ENCODE measurements at places on chromosomes 11 and 22.

DNA sequence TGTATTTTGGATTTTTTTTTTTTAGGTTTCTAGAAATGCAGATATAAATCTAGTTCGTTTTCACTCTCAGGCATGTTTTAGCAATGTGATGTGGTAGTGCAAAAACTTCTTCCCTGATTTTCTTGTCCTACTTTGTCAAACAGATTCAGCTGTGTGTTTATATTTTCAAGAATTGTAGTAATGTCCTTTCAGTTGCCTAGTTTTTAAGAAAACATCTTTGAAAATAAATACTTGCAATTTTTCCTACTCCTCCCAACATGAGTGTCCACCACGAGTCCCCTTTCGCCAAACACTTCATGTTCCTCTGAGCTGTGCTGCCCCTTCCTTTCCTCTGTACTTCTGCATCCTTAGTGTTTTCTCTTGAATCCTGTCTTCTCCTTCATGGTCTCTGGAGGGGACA lies 686.9 kb downstream of the NTM start:
- DNase-seq = no peak

GRCh38 chr11:11016068-11016467 lies 158.2 kb upstream of the ZBED5 start:
- DNase-seq = no peak

DNA sequence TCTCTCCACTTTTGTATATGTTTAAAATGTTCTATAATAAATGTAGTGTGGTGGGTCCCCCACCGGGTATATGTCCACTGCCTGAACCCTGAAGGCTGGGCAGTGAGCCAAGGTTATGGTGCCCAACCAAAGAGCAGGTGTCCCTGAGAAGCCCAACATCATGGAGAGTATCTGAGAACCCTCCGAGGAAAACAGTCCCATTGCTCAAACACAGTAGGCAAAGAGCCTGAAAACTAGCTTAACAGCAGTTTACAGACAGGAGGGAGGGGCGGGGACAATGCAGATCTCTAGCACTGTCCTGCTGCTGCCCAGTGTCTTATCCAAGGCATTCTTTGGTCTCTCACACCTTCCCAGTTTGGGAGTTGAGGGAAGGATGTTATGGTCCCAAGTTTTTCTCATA lies 91.0 kb downstream of the TMPRSS5 start:
- DNase-seq = no peak

- DNase-seq = no peak
Measured at GRCh38 chr22:20563466-20563906, 56.1 kb downstream of the MED15 start.

DNA sequence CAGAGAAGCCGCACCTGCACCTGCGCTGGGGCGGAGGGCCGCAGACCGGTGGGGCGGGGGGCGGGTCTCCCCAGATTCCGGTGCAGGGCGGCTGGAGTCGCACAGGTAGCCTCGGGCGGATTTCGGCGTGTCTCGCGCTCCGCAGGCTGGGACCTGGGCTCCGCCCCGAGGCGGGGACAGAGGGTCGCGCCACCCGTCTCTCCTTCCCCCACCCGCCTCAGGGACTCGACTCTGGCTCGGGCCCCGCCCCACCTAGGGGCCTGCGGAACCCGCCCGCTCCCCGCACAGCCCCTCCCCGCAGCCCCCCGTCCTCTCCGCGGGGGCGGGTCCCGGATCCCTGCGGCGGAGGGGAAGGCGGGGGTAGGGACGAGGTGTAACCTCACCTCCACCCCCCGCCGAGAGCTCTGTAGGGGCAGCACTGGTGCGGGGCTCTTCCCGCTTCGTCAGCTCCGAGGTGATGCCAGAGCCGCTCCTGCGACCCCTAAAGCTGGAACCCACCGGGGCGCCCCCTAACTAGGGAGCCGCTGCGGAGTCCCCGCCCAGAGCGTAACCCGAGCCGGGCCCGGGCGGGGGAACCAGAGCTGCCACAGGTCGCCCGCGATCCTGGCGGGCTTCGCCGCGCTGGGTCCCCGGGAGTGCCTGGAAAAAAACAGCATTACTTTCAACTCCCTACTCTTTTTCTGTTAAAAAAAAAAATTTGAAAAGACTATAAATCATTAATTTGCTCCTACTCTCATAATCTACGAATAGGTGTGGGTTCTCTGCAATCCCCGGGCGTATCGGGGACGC lies at the start of gene SLC29A2:
Gene SLC29A2 (minus strand): TSS at position 134 of the 789 bp plus-strand sequence. CDS start 169 bp downstream, outside the sequence.
- peak; percentile 92 for DNase-seq

GRCh38 chr22:40036591-40037225 lies 42.0 kb downstream of the FAM83F start:
- peak; percentile 89 for DNase-seq

- no peak for DNase-seq
Measured at GRCh38 chr11:105130189-105130813, 9.3 kb downstream of the CARD18 start.

- DNase-seq = no peak
Measured at GRCh38 chr11:34754171-34754823, 133.4 kb downstream of the EHF start.

GRCh38 chr22:22927196-22927887 lies 39.7 kb downstream of the IGLL5 start:
- DNase-seq = no peak

GRCh38 chr11:115760461-115761320 lies 256.5 kb upstream of the CADM1 start:
- DNase-seq = no peak

DNA sequence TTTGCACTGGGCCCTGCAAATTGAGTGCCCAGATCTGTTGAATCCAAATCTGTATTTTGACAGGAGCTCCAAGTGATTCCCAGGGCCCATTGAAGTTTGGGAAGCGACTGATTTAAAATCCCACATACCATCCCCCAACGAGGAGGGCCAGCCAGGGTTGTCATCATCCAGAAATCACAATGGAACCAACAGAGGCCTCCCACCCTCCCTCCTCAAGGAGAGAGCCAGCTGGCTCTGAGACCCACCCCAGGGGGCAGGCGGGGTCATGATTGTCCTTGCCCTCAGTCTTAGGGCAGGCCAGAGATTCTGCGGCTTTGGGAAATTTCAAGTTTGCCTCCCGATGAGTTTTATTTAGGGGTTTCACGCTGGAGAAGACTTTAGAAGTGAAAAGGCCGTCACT lies 358.2 kb downstream of the MN1 start:
- DNase-seq = no peak

Measured in urothelium cell line (cell line).